ENCODE measurements at places on chromosomes 2 and 18.

DNA sequence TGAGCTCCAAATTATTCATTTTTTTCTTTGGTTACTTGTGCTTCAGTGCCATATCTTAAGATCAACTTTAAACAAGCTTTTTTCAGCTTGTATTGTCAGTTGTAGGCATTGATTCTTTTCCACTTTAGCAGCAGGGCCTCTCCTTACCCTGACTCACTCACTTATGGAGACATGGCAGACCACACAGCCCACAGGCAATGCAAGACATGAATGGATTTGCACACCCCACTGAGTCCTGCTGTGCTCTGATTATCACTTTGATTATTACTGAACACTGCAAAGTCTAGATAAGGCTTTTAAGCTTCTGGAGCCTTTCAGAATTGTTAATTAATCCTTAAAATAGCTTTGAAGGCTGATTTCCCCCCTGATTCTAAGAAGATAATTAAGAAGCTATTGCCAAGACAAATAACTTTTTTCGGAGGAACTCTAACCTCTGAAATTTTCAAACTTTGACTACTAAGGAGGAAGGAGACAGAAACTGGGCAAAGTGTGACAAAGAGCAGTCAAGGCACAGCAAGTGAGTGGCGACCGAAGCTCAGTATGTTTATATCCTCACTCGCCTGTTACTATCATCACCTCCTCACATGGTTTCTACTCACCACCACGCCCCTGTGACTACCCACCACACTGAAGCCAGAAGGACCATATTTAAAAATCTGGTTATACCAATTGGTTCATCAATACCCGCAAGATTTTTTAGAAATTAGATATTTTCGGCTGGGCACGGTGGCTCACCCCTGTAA lies 43.3 kb downstream of the CACNB4 start:
- DNase-seq: no peak

DNA sequence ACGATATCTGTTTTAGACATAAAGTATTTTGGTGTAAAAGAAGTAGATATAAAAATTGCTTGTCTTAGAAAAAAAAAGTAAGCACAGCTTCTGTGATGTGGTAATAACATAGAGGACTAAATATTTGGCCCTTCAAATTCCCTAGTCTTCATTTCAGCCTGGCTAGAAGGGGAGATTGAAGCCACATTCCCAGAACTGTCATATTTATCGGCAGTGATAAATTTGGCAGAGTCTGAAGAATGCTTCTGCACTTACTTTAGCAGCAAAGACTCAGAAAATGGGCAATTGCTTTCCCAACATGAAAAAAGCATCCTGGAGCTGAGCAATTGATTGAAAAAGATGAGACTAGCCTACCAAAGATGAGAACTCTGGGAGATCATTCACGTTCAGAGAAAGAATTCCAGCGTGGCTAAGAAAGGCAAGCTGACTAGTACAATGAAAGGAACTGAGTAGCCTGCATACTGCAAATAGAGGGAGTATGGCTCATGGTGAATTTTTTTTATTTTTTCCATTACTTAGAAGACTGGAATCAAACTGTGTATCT lies 278.7 kb upstream of the KLHL29 start:
- DNase-seq: no peak

DNA sequence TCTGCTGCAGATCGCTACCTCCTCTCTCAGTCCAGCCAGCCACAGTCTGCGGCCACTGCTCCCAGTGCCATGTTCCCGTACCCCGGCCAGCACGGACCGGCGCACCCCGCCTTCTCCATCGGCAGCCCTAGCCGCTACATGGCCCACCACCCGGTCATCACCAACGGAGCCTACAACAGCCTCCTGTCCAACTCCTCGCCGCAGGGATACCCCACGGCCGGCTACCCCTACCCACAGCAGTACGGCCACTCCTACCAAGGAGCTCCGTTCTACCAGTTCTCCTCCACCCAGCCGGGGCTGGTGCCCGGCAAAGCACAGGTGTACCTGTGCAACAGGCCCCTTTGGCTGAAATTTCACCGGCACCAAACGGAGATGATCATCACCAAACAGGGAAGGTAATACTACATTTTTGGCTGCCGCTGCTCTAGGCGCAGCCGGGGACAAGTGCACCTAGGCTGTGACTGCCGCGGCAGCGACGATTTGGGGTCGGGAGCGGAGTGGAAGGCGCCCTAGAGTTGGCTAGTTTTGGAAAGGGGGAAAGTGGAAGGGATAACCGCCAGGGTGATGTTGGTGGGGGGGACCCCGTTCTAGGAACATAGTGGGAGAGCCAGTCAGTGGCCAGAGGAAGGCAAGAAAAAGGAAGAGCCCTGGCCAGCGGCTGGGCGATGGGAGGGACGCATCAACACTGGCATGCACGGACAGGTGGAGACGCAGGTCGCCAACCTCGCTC lies 776 bp downstream of the TBR1 start:
- no peak for DNase-seq

DNA sequence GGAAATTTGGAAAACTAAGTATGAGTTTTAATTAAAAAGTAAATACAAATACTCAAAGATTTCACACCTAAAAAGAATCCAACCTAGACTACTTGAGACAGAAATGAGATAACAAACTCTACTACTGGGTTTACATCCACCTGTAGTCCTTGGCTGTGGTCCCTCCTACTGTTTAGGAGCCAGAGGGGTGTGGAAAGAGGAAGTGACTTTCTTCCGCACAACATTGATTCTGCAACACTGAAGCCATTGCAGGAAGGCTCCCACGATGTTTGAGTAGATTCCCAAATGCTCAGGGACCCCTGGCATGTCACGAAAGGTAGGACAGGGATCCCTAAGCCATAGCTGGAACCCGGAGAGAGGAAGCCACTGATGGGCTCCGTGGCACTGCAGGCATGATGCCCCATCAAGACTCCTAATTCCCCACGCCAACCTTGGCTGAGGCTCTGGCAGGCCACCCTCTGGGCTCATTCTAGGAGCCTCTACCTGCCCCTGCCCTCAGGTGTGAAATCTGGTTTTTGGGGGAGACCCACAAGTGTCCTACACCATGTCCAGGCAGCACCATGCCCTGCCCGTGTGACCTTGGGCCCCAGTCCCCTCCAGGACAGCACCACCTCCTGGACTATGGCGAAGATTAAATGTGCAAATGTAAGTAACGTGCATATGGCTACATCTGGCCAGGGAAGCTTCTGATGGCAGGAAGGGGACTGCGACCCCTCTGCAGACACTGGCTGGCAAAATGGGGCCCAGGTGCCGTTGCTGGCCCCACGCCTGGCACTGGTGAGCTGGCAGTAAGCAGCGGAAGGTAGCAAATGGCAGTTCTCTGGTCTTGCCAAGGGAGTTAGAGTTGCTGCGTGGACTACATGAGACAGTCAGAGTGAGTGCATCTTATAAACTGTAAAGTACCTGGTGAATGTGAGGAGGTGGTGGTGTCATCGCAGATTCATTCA lies 38.2 kb upstream of the MAL start:
- no peak for DNase-seq

GRCh38 chr2:144675331-144675730 lies 155.4 kb upstream of the ZEB2 start:
- DNase-seq: no peak

GRCh38 chr2:109279243-109279860 lies 150.3 kb downstream of the SH3RF3 start:
- DNase-seq: no peak

GRCh38 chr2:65980531-65980930 lies 454.4 kb upstream of the MEIS1 start:
- no peak for DNase-seq

DNA sequence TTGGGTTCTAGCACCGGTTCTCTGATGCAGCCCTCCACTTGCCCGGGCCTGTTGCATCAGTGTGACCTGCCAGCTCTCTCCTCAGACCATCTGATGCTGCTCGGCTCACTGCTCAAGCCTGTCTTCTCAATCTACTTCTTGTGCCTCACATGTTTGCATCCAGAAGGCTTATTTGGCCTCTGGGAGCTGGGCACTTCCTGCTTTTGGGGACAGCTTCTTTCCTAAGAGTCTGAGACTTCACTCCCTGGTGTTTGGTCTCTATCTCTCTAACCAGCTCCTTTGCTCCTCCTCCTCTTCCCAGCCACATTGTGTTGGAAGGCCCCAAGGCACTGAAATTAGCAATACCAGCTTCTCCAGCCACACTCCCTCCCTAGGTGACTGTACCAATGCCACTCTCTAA lies 212.8 kb downstream of the CDCA7 start:
- no peak for DNase-seq

DNA sequence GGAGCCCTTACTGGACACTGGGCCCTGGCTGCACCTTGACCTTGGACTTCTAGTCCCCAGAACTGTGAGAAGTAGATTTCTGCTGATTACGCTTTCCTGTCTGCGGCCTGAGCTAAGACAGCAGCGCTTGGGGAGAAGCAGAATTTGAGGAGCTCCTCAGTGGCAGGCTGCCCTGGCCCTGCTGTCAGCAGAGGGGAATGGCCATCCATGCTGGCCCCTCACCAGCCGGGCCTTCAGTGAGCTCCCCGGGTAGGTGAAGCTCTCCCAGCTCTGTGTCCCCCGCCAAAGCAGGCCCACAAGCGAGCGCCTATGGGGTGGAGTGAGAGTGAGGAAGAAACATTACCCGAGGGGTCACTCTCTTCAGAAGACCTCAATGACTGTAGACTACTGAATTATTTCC lies 51.6 kb downstream of the RRM2 start:
- no peak for DNase-seq

GRCh38 chr18:9435041-9435440 lies 40.3 kb upstream of the RALBP1 start:
- DNase-seq: no peak

GRCh38 chr2:189302274-189302948 lies 122.8 kb upstream of the COL5A2 start:
- no peak for DNase-seq

GRCh38 chr2:181754105-181754504 lies 73.8 kb upstream of the NEUROD1 start:
- no peak for DNase-seq

DNA sequence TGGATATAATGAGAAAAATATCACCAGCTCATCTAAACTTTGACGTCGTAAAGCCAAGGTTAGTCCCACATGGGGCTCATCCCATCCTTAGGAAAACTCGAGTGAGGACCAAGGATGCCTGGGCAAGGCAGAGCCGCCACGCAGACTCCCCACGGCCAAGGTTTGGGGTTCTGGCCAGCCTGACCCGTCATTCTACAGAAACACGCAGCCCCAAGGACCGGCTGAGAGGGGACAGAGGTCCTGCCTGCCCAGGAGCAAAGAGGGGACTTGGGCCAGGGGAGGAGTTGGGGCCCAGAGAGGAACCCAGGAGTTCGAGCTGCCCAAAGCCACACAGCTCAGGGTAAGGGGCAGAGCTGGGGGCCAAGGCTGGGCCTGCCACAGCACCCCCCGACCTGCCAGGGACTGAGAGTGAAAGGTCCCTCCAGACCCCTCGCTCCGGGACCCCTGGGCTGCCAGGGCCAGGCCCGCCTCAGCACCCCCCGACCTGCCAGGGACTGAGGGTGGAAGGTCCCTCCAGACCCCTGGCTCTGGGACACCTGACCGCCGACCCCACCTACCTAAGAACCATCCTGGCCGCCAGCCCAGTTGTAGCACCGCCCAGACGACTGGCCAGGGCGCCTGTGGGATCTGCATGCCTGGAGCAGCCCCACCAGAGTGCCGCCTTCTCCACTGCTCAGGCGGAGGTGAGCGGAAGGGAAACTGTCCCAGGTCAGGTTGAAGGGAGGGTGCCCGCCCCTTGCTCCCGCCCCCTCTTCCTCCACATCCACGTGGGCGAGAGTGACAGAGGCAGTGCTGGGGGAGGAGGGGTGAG lies at the start of gene PDCD1:
TSS of gene PDCD1 (minus strand) at position 689 of the 811 bp plus-strand sequence. CDS start at position 633, 56 bp downstream.
- no peak for DNase-seq

GRCh38 chr2:39717067-39717466 lies 51.4 kb downstream of the TMEM178A start:
- no peak for DNase-seq

GRCh38 chr2:235727891-235728799 lies 234.3 kb downstream of the AGAP1 start:
- no peak for DNase-seq

DNA sequence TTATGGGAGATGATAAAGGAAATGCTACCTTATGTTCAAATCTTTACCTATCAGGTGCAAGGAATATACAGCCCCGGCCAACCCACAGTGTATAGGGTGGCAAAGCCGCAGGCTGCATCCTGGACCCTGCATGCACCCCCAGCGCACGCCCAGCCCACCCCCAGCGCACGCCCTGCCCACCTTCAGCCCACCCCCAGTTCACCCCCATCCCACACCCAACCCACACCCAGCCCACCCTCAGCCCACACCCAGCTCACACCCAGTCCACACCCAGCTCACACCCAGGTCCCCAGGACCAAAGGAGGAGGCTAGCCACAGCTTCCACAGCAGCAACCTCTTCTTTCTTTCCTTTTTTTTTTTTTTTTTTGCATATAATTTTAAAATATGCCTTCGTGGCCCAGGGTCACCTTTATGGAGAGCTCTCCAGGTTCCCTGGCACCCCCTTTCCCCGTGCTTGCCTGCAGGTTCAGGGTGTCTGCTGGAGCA lies 120.9 kb downstream of the PTGR3 start:
- DNase-seq: no peak

DNA sequence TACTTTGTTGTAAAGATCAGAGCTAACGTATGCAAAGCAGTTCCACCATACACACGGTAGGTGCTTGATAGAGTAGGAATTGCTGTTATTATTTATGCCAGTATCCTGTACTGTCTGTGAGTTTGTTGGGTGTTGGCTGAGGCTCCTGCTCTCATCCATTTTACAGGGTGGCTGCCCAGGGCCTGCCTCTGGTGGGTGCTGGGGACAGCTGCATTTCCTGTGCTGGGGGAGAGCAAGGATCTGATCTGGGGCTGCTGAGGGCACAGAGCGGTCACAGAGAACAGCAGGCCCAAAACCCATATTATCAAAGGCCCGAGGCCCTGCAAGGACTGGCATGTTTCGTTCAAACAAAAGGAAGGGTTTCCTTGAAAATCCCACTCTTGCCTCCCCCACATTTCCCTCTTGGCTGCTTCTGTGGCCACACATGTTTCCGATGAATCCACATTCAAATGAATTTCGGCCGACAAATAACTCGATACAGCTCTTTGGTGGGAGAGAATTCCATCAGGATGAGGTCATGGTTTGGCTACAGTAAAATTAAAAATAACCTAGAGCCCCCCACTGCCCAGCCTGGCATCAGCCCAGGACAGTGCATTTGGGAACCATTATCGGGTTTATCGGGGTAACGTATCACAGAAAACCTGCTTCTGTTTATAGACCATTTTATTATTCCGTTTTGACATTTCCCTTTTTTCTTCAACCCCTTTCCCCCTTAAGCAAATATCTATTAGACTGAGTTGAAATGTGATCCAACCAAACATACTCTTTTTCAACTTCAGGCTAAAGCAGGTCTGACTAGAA lies 143.4 kb downstream of the CYRIA start:
- no peak for DNase-seq

All from AG20443 (cell line).